Activated T-helper 1 cell treated with anti-CD3 and anti-CD28 coated beads, Interleukin-2, amount 50 U/mL, for 16 hours (primary cell): ENCODE measurements at places on chromosomes 1 and 21.

DNA sequence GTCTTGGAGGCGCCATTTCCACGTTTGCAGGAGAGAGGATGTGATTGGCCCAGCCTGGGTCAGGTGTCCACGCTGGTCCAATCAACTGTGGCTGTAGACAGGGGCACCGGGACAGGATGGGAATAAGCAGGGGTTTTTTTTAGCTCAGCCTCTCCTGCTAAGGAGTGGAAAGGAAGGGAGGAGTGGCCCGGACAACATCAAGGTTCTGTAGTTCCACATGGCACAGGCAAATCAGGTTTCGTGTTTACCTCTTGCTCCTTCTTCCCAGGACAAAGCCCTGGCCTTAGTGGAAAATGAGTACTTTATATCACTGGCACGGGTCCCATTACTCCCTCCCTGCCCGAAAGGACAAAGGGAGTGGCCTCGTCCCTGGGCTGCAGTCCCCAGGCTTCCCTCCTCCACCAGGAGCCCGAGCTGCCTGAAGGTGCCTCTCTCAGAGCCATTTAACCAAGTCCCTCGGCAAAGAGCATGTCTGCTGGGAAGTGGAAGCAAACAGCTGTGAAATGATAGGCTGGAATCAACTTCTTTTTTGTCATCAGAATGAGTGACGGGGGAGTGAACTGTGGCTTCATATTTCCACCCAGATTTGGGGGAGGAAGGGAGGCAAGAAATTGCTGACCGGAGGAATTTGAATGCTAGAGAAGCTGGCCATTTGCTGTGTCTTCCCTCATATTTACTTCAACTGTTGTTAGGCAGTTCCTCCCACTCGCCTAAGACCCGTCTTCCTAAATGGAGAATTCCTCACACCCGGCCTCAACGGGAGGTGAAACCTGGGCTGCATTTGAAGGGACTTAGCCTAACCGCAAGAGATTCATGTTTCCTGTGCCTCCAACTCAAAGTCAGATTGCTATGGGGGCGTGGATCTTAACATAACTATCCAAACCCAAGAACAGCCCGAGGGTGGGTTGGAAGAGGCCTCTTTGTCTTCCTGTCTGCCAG lies 84.9 kb upstream of the SLC44A3 start:
- DNase-seq: no peak

DNA sequence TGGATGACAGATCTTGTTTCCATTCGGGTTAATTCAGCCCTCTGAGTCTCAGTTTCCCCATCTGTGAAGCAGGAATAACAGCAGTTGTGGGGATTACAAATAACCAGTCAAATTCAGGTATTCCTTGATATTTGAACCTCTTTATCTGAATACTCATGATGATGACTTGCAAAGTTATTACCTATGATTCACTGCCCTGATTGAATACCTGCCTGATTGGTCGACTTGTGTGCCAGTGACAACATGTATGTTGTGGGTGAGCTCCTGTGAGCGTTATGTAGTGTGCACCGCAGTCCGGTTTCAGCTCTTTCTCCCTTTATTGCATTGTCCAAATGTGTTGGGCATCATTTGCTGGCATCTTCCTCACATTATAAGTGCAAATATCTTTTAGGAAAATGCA lies 9.5 kb upstream of the TMEM61 start:
- DNase-seq: no peak

- DNase-seq: no peak
These were observed 39.4 kb upstream of the FAM131C start for GRCh38 chr1:16112596-16113555.

- DNase-seq: no peak
These were observed 24.4 kb downstream of the EFCAB7 start for GRCh38 chr1:63547621-63548294.

- DNase-seq: no peak
These were observed 675.1 kb upstream of the ADGRL2 start for GRCh38 chr1:81125672-81126071.

- DNase-seq: no peak
These were observed 22.4 kb upstream of the KIFAP3 start for GRCh38 chr1:170096806-170097340.

GRCh38 chr1:237570530-237570929 lies 320.2 kb downstream of the ZP4 start:
- no peak for DNase-seq

GRCh38 chr1:47727697-47728085 lies 269.5 kb downstream of the TRABD2B start:
- DNase-seq: no peak

- DNase-seq: no peak
These were observed 10.0 kb upstream of the LEFTY2 start for GRCh38 chr1:225950905-225951497.

DNA sequence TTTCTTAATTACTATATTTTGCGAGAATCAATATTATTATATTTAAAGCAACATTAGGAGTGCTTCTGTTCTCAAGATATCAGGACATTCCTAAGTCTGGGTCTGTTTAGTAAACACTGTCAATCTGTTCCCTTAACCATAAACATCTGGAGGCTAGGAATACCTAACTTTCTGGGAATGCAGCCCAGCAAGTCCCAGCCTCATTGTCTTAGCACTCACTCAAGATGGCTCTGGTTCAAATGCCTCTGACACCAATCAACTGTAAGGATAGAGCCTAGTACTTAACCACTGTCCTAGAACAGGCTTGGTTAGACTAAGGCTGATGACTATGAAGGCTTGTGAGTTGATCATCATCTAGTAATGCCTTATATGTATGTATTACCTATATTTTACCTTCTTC lies 61.5 kb downstream of the TNN start:
- no peak for DNase-seq

GRCh38 chr1:112676543-112676942 lies 2.1 kb downstream of the MOV10 start:
- no peak for DNase-seq

DNA sequence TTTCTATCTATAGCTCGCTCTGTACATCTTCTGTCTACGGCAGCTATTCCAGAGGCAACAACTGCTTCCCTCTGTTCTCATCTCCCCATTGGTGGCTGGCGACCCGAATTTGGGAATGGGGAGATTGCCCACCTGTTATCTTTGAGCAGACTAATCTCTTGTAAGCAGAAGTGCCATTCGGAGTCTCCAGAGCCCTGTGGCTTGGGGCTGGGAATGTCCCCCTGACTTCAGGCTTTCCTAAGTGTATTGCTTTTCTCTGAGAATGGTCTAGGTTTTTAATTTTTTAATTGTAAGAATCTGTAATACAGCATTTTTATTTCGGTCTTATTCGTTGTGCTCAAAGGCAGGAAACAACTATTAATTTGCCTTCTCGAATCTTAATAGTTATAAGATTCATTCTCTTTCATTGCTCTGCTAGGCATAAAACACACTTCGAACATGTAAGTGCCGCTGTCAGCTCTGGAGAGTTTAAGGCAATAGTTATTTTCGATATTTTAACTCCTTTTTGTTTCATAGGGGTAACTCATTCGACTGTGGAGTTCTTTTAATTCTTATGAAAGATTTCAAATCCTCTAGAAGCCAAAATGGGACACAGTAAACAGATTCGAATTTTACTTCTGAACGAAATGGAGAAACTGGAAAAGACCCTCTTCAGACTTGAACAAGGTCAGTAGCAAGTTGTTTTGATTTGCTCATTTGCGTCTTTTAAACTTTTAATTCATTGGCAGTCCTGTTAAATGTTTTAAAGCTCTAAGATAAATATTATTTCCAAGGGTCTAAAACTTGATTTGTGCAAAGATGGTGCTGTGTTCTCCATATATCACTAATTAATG lies 514 bp downstream of the AGL start:
- DNase-seq: no peak

- no peak for DNase-seq
These were observed 173.6 kb downstream of the COP1 start for GRCh38 chr1:176033474-176033873.

- DNase-seq: no peak
These were observed 508.6 kb downstream of the RWDD3 start for GRCh38 chr1:95742591-95743089.

DNA sequence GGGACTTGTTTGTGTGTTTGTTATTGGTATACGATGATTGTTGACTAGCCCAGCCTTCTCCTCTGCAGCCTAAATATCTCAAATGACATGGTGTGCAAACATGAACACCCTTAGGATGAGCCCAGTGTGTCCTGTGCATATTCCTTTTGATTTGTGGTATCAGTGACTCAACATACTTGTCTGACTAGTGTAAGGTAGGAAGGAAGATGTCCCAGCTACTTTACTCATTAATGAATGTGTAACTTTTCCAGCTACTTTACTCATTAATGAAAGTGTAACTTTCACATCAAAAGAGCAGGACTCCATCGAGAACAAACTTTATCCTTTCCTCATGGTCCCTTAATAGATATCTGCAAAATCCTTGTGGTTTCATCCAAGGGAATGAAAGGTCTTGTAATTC lies 2.7 kb upstream of the ZNF692 start:
- no peak for DNase-seq

- DNase-seq: no peak
These were observed 14.5 kb upstream of the GBP3 start for GRCh38 chr1:89037186-89037585.

DNA sequence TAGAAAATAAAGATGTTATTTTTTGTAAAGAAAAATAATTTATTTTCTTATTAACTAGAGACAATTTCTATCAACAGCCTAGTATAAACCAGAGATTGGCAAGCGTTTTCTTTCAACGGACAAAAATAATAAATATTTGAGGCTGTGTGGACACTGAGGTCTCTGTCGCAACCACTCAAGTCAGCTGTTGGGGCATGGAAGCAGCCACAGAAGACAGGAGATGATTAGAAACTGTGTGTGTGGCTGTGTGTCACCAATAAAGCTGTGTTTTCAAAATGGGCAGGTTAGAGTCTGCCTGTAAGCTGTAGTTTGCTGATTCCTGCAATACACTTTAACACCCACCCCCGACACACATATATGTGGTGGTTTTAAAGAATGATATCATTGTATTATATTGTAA lies 200.6 kb upstream of the HMCN1 start:
- DNase-seq: no peak

GRCh38 chr1:32753532-32754316 lies 51.2 kb upstream of the SYNC start:
- peak; percentile 62 for DNase-seq

- DNase-seq: no peak
These were observed 55.9 kb downstream of the NFIA start for GRCh38 chr1:61138305-61138704.

DNA sequence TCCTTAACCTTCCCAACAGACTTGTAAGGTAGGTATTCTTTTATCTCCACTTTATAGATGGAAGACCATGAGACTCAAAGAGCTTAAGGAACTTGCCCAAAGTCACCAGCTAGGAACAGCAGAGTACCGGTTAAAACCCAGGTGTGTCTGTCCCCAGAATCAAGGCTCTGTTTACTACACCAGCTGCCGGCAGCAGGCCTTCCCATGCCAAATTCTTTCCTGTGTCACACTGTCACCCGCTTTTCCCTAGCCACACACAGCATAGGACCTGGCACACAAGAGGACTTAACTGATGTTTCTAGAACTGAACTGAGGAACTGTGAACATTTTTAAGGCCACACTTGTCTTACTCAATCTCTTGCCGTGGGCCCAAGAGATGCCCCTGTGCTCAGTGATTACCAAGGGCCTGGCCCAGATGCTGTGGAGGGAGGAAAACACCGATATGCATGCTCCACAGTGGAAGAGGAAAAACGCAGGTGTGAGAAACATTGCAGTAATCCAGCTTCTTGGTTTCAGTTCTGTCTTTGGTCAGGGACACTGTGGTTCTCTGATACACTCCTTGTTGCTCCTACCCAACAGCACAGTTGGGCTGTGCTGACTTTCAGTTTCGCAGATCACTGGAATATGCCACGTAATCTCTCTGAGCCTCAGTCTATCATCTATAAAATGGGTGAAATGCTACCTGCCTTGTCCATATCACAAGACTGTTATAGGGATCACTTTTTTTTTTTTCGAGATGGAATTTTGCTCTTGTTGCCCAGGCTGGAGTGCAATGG lies 13.9 kb upstream of the LY9 start:
- no peak for DNase-seq

- no peak for DNase-seq
These were observed 90.9 kb downstream of the GIPC2 start for GRCh38 chr1:78136680-78137079.

DNA sequence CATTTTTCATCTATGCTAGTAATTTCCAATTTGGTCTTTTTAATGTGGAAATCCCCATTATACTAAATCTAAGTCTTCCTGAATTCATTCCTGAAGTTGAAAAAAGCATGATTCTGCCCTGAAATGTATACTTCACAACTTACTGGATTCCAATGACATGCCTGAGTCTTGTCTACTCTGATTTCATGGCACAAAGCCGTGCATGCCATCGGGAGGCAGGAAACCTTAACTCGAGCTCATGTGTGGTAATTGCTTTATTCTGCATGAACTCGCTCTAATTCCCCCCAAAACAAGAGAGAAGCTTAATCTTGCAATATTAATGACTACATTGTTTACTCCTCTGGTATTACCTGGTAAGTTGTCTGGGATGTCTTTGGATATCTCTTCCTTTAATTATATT lies 39.6 kb upstream of the PBX1 start:
- no peak for DNase-seq

GRCh38 chr1:82121421-82121820 lies 320.7 kb downstream of the ADGRL2 start:
- DNase-seq: no peak

- no peak for DNase-seq
These were observed 36.7 kb upstream of the DMBX1 start for GRCh38 chr1:46452931-46453325.

DNA sequence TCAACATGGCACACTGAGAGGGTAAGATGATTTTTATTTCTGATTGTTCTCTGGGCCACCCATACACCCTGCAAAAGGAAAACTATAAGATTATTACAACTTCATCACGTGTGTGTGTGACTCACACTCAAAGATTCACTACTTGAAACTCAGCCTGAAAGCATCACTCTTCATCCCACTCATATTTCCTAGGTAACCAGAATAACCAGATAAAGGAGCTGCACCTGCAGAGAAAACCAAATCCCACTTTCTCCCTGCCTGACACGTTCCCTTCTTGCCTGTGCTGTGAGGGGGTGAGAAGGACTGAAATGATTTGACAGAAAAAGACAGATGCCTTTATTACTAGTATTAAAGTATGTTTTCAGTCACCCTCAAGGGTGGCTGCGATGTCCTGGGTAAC lies 131.6 kb downstream of the TGFBR3 start:
- no peak for DNase-seq

DNA sequence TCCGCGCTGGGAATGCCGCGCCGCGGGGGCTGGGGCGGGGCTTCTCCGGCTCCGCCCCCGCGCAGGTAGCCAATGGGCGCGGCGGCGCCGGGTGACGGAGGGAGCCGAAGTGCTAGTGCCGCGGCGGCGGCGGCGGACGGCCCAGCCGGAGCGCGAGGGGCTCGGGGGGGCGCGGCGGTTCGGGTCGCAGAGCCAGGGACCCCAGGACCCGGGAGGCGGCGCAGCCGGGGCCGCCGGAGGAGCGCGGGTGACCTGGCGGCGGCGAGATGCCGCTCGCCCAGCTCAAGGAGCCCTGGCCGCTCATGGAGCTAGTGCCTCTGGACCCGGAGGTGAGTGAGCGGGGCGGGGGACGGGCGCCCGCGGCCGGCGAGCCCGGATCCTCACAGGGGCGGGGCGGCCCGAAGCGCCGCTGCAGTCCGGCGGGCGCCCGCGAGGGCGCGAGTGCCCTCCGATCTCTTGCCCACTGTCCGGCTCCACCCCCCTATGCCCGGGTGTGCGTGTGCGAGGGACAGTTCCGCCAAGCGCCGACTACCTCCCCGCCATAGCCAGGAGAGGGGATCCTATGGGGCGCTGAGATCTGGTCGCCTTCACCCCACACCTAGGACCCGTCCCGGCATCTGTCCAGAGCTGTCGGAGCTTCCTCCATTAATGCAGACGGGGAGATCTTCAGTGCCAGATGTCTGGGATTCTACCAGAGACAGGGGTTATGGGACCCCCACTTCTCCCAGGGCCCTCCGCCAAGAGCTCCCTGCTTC lies at the start of gene RPS6KA1:
RPS6KA1 (plus strand) TSS at position 107 of the 755 bp plus-strand sequence; CDS start at position 267, 160 bp downstream.
- peak; percentile 33 for DNase-seq
